Panc1 (cell line): ENCODE measurements at places on chromosomes 12 and 14.

- no peak for DNase-seq
Observed at GRCh38 chr12:26492406-26492805, 297.0 kb downstream of the SSPN start.

GRCh38 chr12:98456576-98457573 is 58.5 kb upstream of the TMPO start:
- DNase-seq = no peak

DNA sequence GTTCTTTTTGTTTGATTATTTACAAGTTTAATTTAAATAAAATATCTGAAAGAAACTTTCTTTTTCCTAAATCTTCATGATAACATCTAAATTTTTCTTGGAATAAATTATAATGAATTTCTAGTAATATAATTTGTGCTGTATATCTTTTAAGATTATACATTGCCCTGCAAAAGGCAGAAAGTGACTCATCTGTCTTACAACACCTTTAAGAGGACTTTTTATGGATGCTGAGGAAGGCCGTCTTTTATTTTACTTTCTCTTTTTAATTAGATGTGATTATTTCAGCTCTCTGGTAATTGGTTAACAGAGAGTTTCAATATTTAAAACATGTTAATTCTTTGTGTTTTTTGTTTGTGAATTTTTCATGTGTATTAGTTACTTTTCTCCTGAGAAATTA is 598.4 kb downstream of the RPL10L start:
- no peak for DNase-seq

GRCh38 chr12:110869026-110869425 is 22.2 kb downstream of the CCDC63 start:
- DNase-seq = no peak

- DNase-seq = no peak
Observed at GRCh38 chr12:55732288-55732687, 3.5 kb upstream of the CD63 start.

- DNase-seq = no peak
Observed at GRCh38 chr14:61584331-61584741, 111.0 kb upstream of the HIF1A start.

DNA sequence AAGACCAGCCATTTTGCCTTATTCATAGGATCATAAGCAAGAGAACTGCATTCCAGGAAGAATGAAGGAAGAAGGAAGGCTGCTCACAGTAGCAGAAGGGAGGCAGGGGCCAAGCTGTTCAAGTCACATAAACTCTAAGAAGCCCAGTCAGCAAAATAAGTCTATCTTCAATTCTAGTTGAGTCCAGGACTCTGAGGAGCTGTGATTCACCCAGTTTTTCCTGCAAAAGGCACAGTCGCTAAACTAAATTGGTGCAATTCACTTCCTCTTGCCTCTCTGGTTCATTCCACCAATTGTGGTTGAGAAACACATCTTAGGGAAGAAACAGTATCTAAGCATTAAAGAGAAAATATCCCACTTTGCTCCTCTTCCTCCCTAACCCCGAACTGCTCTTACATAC is 9.8 kb downstream of the ZNF641 start:
- DNase-seq = no peak

GRCh38 chr14:42517806-42518500 is 911.3 kb downstream of the LRFN5 start:
- DNase-seq = no peak
